ENCODE measurements at places on chromosomes 12 and 14.

DNA sequence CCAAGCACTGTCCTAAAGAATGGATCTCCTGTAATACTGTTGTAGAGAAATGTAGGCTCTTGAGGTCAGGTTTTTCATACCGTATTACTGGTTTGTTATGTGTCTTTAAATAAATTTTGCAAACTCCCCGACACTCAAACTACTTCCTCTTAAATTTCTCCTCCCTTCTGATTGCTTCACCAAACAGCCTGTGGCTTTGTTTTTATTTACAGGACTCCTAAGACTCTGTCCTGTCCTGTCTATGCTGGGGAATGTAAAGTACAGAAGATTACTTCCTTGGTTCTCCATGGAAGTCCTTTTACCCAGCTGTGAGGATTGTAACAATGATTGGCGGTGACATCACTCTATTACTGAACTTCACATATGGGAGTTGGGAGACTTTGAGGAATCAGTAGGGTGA, 873.5 kb downstream of the DIO2 start:
- no peak for DNase-seq

DNA sequence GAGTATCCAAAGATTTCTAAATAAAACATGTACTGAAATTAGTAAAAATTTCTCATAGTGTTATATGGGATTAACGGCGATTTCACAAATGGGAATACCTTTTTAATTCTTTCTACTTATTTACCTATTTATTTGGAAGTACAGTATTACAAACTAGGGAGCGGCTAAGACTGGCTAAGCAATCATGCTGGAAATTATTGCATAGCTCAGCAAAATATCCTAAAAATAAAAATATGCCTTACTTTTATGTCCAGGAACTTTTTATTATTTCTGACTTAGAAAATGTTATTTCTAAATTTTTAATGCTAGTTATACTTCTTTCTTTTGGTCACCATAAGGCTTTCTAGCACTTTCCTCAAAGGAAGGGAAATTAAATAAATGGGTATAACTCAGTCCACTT, 36.5 kb upstream of the PTCSC3 start:
- no peak for DNase-seq

GRCh38 chr14:98578204-98578603, 693.8 kb downstream of the BCL11B start:
- DNase-seq: no peak

GRCh38 chr12:41576925-41577324, 388.8 kb downstream of the PDZRN4 start:
- no peak for DNase-seq

- peak; percentile 21 for DNase-seq
These were observed 75.7 kb downstream of the TSPAN9 start for GRCh38 chr12:3152892-3153291.

GRCh38 chr14:84250893-84251292, 1279.1 kb upstream of the FLRT2 start:
- no peak for DNase-seq
